ENCODE measurements at places on chromosomes 5 and 9.

DNA sequence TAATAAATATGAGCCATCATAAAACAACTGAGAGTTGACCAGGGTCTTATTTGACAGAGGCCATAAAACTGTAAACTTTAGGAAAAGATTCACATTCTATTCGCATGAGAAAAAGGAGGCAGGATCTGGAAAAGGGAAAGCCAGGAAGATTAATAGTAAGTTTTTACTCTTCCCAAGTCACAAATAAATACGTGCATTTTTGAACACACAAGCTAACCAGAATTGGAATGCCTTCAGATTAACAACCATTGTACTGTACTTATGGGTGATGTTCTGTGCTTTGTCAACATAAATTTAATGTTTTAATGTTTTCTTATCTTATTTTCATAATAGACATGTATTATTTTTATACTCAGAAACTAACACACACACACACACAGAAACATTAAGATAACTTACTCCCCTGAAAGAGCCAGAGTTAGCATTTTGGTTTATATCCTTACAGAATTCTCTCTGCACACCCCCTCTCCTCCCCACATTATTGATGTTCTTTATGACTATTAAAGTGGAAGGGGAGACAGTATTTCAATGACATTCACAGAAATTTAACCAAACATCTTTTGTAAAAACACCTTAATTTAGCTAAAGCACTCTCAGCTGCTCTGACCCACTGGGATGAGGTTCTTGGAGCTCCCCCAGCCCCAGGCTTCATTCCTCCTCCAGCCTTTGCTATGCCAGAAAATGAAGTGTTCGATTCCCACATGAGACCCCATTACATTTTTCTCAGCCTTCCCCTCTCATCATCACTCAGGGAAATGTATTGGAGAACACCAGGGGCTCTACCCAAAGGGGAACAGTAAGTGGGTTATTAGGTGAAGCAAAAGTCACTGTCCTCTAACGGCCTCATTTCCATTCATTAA is 155.5 kb downstream of the ESM1 start:
- DNase-seq = no peak

DNA sequence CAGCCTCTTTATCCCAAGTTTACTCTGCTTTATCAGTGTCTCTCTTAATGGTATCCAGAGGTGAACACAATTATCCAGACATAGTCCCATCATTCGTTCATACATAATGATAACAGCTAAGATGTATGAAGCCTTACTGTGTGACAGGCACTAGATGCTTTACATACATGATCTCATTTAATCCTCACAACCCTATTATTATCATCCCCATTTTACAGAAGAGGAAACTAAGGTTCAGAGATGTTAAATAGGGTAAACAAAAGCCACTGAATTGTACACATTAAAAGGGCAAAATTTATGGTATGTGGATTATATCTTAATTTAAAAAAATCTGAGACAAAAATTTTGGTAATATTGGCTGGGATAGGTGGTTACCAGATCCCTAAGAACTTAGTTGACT is 124.1 kb upstream of the TBC1D2 start:
- DNase-seq = no peak

GRCh38 chr5:109028608-109029299 is 281.1 kb downstream of the FER start:
- no peak for DNase-seq

- DNase-seq = no peak
Measured at GRCh38 chr5:100668511-100668910, 133.3 kb downstream of the FAM174A start.

DNA sequence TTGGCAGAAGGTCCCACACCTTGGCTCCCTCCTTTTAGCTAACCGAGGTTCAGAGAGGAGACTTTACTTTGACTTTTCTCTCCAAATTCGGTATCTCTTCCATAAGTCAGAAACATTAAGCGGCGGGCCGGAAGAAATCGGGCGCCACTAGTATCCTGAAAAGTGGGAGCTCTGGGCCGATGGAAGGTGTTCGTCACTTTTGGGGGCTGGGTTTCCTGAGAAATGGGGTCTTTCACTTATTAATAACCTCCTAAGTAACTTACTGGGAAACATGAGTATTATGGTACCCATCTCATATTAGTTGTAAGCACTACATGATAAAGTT is 716 bp downstream of the STX17 start:
- DNase-seq = no peak

DNA sequence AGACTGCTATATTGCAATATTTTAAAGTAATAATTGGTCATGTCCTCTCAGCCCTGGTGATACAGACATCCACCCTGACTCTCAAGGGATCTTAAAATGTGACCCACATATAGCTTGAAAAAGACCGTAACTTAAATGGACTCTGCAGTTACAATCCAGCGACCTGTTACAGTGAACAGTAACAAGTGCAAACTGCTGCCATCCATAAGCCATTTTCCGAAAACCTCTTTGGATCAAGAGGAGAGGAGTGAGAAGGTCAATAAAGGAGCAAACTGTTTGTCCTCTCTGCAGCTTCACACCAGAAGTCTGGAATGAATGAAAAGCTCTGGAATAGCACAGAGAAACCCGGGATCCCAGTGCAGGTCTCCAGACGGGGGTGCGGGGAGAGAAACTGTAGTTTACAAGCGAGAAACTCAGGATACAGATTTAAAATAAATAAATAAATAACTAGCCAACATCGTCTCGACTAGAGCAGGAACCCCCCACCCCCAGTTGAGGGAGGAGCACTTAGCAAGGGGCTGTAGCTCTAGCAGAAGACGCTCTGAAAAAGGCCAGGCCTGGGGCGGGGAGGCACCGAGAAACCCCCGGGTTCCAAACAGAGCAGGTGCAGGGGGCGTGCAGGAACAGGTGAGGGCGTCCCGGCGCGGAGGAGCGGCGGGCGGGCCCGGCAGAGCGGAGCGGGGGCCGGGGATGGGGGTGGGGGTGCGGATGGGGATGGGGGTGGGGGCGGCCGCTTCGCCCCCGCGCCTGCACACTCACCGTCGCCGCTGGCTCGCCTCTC is 572 bp downstream of the ZDHHC21 start:
- no peak for DNase-seq

- no peak for DNase-seq
Measured at GRCh38 chr5:80092486-80093107, 57.4 kb downstream of the THBS4 start.

DNA sequence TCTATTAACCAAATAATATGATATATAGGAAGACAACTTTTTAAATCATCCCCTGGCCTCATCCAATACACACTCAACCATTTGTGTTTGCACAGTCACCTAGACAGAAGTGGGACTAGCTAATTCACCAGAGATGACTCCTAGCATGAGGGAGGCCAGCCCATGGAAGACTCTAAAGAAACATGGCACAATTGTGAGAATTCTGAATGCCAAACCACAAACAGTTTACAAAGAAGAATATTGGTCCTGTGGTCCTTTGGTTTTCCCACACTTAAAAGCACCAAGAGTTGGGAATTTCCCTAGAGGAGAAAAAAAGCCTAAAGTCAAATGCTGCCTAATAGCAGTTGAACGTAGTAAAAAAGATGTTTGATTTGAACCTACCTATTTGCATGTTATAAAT is 609.9 kb downstream of the ACTL7B start:
- DNase-seq = no peak

- no peak for DNase-seq
Measured at GRCh38 chr5:73940026-73940425, 314.0 kb downstream of the ARHGEF28 start.

GRCh38 chr9:6907772-6908381 is 150.1 kb downstream of the KDM4C start:
- DNase-seq = no peak

GRCh38 chr5:173481821-173482220 is 134.6 kb downstream of the BOD1 start:
- DNase-seq = no peak

- no peak for DNase-seq
Measured at GRCh38 chr5:82332886-82333615, 54.9 kb upstream of the RPS23 start.

- no peak for DNase-seq
Measured at GRCh38 chr9:93436218-93436617, 15.3 kb upstream of the FAM120A start.

GRCh38 chr5:78907255-78907891 is 77.7 kb downstream of the ARSB start:
- DNase-seq = no peak

- no peak for DNase-seq
Measured at GRCh38 chr5:107739661-107740060, 68.9 kb upstream of the EFNA5 start.

DNA sequence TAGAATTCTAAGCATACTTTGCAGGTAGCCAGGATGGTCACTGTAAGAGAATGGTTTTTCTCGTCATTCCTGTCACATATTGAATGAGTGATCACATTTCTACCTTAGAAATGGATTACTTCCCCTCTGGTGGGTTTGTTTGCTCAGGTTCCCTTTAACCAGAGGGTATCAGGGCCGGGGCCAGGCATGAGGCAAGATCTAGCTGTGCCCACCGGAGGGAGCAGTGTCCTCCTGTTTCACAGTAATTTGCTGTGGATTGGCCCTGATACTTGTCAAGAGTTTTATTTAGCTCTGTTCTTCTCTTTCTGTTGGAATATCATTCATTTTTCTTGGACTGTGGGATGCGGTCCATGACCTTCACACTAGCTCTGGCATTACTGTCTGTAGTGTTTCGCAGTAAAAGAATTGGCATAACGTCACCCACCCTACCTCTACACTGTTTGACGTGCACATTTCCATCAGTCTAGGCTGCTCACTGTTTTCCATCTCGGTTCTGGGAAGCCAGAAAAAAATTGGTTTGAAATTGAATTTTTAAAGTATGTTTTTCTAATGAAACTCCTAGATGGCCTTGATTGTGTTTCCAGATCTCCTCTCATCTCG is 42.4 kb upstream of the ZBED3 start:
- DNase-seq = peak; percentile 3

DNA sequence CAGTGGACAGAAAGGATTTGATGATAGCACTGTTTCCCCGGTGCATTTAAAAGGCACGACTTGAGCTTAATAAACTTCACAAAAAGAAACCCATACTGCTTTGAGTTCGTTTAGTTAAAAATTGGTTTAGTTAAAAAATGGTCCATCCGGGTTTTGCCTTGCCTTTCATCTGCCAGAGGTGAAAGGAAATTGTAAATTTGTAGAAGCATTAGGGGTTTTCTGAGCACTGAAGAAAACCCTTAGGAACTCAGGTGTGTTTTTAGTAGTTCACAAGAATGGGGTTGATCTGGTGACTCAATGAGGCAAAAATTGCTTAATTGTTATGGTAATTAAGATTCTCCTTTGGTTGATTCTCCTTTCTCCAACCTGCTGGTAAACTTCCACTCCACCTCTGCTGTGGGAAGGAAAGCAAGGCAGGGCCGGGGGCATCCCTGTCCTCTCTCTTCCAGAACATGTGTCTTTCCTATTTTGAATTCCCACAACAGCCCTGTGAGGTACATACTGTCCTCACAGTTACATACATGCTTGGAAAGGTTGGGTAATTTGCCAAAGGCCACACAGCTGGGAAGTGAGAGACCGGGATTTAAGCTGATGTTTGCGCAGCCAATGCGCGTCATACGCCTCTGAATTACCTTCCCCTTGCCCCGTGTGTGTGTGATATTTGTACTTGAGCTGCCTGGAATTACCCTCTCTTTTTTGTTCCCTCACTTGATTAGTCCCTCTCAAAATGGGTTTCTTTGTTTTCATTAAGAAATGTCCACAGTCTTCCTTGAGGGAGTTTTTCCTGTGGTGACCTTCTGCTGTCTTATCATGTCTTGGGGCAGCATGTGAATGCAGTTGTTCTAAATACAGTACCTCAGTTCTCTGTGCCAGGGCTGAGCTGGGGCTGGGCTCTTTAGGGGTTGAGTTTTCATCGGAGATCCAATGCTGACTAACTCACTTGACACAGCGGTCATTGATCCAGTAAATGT is 94.4 kb downstream of the ARHGAP26 start:
- DNase-seq = no peak

GRCh38 chr5:115429345-115429940 is 115.1 kb downstream of the FEM1C start:
- no peak for DNase-seq

DNA sequence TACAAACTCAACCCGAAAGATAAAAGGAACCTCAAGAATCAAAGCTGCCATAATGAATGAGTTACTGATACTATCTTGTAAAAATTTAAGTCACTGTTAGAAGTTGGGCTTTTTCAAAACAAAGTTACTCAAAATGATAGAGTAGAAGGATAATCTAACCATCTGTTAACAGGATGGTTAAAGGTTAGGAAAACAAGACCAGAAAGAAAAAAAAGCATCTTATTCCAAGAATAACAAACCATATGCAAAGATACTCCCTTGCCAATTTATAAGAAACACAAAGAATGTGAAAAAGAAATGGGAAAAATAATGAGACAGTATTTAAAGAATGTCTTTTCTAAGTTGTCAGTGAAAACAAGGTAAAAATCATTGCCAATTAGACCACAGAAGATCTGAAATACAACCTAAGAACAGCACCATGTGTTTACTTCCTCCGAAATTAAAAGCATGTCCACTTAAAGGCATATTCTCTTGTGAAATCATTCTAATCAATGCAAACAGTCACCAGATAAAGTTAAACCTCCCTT is 51.2 kb downstream of the STRBP start:
- no peak for DNase-seq

GRCh38 chr9:134566196-134566847 is 75.3 kb upstream of the COL5A1 start:
- DNase-seq = no peak

GRCh38 chr9:71636143-71636839 is 132.0 kb downstream of the CEMIP2 start:
- no peak for DNase-seq

DNA sequence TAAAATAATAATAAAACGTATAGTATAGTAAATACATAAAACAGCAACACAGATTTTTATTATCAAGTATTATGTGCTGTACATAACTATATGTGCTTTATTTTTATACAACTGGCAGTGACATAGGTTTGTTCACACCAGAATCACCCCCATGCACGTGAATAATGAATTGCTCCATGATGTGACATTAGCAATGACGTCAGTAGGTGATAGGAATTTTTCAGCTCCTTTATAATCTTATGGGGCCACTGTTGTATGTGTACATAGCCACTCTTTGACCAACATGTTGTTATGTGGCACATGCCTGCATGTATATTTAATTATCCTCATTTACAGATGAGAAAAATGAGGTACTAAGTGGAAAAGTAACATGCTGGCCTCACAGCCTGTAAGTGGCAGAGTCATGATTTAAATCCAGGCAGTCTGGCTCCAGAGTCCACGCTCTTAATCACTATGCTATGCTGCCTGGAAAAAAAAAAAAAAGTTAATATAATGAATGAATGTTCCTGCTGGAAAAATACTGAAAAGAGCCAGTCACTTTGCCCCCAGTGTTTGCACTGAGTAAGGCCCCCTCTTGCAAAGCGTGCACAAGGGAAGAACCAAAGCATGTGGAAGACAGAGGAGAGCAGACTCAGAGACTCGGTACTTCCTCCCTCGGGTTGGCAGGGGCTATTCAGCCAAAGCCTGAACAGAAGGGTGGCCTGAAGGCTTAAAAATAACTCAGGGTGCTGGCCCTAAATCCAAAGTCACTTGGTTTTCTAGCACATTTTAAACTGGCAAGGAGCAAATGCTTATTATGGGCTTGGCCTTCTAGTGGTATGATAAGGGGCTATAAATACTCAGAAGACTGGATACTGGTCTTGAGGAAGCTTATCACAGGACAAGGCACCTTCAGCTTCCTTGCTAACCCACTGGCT is 206.8 kb downstream of the GLIS3 start:
- no peak for DNase-seq

All from stimulated activated CD4-positive, alpha-beta T cell treated with anti-CD3 and anti-CD28 coated beads, Interleukin-4, amount 100 ng/mL, for 1 hour (primary cell).